ENCODE measurements at places on chromosomes 1 and 21.

DNA sequence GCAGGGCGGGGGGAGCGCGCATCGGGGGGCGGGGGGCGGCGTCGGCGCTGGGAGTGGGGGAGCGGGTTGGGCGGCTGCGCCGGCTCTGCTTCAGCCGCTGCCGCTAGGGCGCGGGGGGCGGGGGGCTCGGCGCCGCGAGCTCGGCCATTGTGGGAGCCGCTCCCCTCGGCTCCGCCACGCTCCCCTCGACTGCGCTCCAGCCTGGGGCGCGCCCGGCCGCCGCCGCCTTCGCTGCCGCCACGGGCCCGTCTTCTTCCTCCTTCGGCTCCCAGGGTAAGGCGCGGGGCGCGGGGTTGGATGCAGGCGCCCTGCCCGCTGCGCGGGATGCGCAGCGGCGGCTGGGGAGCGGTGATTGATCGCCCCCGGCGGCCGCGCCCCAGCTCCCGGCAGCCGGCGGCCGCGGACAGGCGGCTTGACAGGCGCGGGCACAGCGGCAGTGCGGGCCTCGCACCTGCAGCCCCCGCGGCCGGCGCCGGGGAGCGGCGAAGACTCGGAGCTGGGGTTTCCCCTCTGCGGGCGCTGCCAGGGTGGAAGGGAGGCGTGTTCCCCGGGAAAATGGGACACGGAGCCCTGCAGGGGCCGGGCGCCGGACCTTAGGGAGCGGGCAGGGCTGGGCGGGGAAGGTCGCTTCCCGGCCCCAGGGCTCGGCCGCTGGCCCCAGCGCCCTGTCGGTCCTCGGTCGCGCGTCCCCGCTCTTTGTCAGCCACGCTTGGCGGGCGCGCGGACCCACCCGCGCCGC is 55.3 kb downstream of the NDUFS5 start:
- peak; percentile 25 for DNase-seq

DNA sequence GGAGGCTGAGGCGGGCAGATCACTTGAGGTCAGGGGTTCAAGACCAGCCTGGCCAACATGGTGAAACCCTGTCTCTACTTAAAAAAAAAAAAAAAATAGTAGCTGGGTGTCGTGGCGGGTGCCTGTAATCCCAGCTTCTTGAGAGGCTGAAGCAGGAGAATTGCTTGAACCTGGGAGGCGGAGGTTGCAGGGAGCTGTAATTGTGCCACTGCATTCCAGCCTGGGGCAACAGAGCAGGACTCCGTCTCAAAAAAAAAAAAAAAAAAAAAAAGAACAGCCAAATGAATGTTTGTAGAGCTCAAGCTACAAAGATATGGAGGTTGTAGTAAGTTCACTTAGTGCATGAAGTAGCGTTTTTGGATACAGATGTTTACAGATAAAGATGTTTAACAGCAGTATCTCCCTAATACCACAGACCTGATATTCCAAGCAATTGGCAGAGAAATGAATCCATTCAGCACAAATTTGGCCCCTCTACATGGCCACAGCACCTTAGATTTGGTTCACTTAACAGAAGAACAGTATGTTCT is 49.5 kb upstream of the IPO9 start:
- DNase-seq: no peak

- DNase-seq: peak; percentile 27
Observed at GRCh38 chr1:107135463-107135862, 5.4 kb upstream of the NTNG1 start.

GRCh38 chr1:182279724-182280503 is 111.7 kb downstream of the GLUL start:
- DNase-seq: no peak

GRCh38 chr1:65068202-65069010 is 79.6 kb upstream of the AK4 start:
- peak; percentile 29 for DNase-seq

DNA sequence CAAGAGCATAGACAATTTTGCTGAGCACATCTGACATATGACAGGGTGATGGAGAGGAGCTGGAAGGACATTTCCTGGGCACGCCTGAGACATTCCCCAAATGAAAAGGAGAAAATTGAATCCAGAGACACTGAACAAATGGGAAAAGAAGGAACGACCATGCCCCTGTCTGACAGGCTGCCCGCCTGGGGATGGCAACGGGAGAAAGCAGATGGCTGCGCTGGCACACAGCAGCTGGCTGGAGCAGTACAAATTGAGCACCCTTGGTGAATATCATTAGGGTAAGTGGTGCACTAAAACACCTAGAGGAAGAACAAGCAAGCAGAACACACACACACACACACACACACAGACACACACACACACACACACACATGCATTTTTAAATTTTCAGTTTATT is 174.3 kb upstream of the DUSP10 start:
- DNase-seq: no peak

GRCh38 chr1:199448646-199449045 is 578.9 kb upstream of the NR5A2 start:
- no peak for DNase-seq

DNA sequence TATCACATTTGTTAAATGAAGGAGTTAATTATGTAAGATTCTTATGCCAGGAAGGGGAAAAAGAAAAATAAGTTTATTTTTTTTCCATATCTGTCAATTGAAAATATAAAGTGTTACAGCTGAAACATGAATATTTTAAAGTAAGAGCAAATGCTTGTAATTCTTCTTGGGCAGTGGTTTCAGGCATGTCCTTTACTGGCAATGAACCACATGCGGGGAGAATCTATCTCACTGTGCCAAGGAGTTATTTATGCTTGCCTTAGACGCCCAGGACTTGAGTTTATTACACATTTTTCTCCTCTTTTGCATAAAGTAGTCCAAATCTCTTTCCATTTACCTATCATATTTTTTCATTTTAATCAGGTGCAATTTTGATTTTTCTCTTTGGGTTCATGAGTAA is 207.8 kb upstream of the NRIP1 start:
- no peak for DNase-seq

- no peak for DNase-seq
Observed at GRCh38 chr1:234936612-234937389, 191.8 kb downstream of the TOMM20 start.

- DNase-seq: no peak
Observed at GRCh38 chr1:189374816-189375215, 1102.8 kb downstream of the BRINP3 start.

DNA sequence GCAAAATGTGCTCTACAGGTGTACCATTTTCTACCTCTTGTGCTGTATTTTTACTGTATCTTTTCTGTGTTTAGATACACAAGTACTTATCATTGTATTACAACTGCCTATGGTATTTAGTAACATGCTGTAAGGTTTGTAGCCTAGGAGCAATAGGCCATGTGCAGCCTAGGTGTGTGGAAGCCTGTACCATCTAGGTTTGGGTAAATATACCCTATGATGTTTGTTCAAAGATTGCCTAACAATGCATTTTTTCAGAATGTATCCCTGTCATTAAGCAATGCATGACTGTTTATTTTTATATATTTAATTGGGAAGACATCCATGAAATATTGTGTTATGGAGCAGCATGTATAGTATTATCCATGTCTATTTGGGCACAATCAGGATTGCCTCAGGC is 11.0 kb downstream of the ETV3L start:
- no peak for DNase-seq

GRCh38 chr1:59298026-59298583 is 1.2 kb downstream of the FGGY start:
- no peak for DNase-seq

GRCh38 chr1:81449786-81450185 is 350.9 kb upstream of the ADGRL2 start:
- no peak for DNase-seq

DNA sequence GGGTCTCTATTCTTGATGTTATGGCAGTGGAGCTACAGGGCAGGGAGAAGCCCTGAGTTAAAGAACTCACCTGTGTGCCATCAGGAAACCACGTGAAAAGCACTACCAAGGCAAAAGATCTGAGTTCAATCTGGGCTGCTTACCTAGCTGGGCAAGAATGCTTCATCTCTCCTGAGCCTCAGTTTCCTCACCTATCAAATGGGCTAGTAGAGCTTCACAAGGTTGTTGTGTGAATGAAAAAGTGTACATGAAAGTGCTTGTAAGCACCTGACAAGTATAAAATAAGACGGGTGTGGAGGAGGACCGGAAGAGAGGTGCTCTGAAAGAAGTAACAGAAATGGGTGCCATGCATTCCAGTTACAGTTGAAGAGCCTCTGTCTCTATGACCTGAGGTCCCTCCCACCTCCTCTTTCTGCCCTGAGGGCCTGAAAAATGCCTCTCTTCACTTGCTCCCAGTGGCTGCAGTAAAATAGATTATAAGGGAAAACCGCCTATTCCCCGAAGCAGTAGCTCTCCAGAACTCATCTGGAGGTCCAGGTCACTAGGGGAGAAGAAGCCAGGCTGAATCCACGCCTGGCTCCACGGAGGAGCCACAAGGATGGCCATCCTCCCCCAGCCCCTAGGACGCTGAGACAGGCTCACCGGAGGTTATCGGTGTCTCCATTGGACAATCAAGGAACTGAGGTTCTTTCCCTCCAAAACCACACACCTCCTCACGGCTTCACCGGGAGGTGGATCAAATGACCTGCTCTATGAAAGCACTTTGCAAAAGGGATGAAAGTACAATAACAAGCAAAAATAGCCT is 1.4 kb downstream of the GPR161 start:
- no peak for DNase-seq

- no peak for DNase-seq
Observed at GRCh38 chr1:6515771-6516170, 24.3 kb upstream of the PLEKHG5 start.

- DNase-seq: no peak
Observed at GRCh38 chr21:42621166-42621818, 32.1 kb upstream of the PDE9A start.

- no peak for DNase-seq
Observed at GRCh38 chr1:193979219-193979618, 792.8 kb upstream of the B3GALT2 start.

DNA sequence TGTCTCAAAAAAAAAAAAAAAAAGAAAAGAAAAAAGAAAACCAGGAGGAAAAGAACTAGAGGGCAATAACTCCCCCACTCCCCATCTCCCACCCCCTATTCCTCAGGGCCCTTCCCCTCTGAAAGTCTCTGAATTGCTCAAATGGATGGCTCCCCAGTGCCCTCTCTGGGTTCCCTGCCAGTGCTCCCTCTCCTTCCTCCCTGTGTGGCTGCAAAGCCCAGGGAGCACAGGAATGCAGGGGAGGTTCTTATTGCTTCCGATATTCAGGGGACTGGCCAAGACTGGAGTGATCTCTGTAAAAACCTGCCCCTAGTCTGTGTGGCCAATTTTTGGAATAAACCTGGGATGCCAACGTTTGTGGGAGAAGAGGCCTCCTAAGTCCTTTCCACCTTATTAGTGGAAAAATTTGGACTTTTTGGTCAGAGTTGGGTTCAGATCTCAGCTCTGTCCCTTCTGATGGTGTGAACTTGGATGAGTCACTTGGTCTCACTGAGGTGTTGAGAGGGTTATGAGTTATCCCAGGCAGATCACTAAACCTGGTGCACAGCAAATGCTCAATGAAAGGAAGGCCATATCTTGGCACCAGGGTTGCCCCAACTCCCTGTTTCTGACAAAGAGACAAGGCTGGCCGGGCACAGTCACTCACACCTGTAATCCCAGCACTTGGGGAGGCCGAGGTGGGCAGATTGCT is 13.4 kb upstream of the ARHGEF10L start:
- no peak for DNase-seq

- no peak for DNase-seq
Observed at GRCh38 chr1:58586271-58586670, 9.2 kb upstream of the TACSTD2 start.

GRCh38 chr1:42940851-42941639 is 17.6 kb downstream of the SLC2A1 start:
- DNase-seq: peak; percentile 57

GRCh38 chr21:41769521-41769920 is 2.7 kb upstream of the RIPK4 start:
- DNase-seq: no peak

- DNase-seq: no peak
Observed at GRCh38 chr1:78210175-78210574, 164.4 kb downstream of the GIPC2 start.

DNA sequence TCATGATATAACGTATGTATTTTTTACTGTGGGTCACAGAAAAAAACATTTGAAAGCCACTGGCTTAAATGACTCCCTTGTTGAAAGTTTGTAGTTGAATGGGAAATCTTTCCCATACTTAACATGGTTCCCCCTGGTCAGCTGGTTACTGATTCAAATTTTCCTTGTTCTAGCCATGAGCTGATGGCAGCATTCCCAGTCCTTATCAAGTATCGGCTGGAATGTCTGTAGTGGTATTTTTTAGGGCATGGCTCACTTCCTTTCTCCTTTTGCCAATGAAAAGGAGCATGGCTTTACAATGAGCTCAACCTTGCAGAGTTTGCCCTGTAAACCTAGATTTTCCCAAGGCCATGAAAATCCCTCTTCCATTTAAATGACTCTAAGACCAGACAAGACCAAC is 55.7 kb downstream of the GIPC2 start:
- no peak for DNase-seq

GRCh38 chr1:85374160-85374559 is 90.8 kb downstream of the DDAH1 start:
- no peak for DNase-seq

GRCh38 chr1:209516771-209517680 is 66.5 kb upstream of the CAMK1G start:
- no peak for DNase-seq

GRCh38 chr1:29964718-29965533 is 728.6 kb downstream of the PTPRU start:
- no peak for DNase-seq

GRCh38 chr1:16351456-16351993 is 755 bp downstream of the FBXO42 start:
- DNase-seq: no peak

- DNase-seq: no peak
Observed at GRCh38 chr21:24420689-24421088, 1186.6 kb downstream of the MRPL39 start.

- DNase-seq: no peak
Observed at GRCh38 chr1:201092738-201093137, 19.5 kb downstream of the CACNA1S start.

GRCh38 chr1:119012383-119012782 is 24.2 kb upstream of the TBX15 start:
- DNase-seq: no peak

- no peak for DNase-seq
Observed at GRCh38 chr21:41966872-41967621, 13.2 kb upstream of the C2CD2 start.

GRCh38 chr1:53580739-53581475 is 121.7 kb downstream of the DMRTB1 start:
- DNase-seq: no peak

GRCh38 chr1:172390301-172390682 is 30.2 kb upstream of the C1orf105 start:
- no peak for DNase-seq

- no peak for DNase-seq
Observed at GRCh38 chr1:184974837-184975115, 468 bp upstream of the NIBAN1 start.

- DNase-seq: no peak
Observed at GRCh38 chr1:6794164-6794563, 8.9 kb downstream of the CAMTA1 start.

Measured in activated CD4-positive, alpha-beta memory T cell treated with anti-CD3 and anti-CD28 coated beads for 36 hours (primary cell).